ENCODE measurements at places on chromosomes 16 and 17.
A peak's percentile ranks its signal among the peaks of the same experiment; 100 is the strongest.

- DNase-seq, result no peak
These were observed 11.0 kb downstream of the P3H4 start for GRCh38 chr17:41800601-41801373.

DNA sequence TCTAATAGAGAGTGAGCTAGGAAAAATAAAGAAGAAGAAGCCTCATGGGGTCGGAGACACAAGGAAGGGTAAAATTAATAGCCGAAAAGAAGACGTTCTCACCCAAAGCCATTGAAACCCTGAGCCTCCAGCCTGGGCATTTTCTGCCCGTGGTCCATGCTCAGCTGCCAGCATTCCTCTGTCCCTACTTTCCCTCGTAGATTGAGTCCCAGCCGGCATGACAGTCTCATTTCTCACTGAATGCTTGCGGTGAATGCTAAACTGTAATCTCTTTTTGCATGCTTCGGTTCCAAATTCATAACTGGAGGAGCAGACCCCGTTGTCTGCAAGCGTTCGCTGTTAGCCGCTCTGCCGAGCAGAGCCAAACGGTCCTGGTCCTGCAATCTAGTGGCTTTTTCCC is 54.0 kb upstream of the COX10 start:
- peak; percentile 14 for DNase-seq

- no peak for DNase-seq
These were observed 148.6 kb downstream of the KIF2B start for GRCh38 chr17:53971361-53971760.

GRCh38 chr16:24670623-24671454 is 58.6 kb upstream of the TNRC6A start:
- DNase-seq, result peak; percentile 99

GRCh38 chr17:29149431-29150064 is 30.6 kb downstream of the MYO18A start:
- DNase-seq, result no peak

DNA sequence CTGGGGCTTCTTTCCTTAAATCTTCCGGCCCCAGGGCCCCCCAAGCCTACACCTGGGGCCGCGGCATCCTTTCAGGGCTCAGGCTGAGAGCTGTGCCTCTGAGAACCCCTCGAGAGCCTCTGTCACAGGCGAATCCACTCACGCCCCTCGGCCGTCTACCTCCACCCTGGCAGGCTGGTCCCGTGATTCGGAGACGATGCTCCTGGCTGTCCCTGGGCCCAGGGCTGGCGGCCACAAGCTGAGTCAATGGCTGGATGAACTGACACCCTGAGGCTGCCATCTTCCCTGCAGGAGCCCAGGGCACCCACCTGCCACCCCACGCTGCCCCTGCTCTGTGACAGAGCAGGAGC is 4.4 kb downstream of the TEPSIN start:
- no peak for DNase-seq

DNA sequence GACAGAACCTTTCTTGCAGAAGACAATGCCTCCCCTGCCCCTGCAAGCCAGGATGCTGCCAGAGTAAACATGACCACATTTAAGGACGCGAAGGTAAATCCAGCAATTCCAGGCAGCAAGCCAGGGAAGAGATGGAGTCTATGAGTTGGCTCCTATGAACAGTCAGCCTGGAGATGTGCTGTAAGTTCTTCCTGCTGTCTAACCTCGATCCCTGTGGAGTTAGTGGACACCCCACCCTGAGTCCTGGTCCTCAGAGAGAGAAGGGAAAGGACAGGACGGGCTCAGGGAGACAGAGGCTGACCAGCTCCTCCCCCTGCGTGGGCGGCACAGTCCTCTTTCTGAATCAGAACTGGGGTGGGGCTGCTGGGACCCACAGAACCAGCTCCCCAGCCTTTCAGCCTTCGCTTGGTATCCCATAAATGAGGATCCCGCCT is 24.9 kb downstream of the CDC42EP4 start:
- no peak for DNase-seq

DNA sequence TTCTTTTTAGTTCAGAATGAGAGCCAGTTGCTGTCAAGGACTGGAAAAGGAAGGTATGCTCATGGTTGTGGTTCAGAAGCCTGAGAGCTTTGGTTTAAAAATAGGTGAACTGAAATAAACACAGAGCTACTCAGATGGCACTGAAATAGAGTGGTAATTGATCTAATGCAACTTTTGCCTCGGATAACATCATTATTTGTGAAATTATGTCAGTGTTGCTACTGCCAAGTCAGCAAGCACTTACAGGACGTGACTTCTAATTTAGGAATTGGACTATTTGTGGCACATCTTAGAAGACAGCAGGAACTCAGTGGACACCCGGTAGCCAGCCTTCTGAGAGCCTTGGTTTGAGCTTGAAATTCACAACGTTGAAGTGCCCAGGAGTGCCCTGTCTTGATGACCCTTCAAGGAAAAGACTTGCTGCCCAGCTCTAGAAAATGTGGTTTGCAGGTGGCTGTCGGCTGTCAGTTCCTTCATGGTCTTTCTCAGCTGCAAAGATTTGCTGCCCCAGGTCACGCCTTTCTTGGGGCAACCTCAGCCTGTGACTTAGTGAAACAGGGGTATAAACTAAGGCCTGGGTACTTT is 42.0 kb upstream of the XYLT1 start:
- no peak for DNase-seq

DNA sequence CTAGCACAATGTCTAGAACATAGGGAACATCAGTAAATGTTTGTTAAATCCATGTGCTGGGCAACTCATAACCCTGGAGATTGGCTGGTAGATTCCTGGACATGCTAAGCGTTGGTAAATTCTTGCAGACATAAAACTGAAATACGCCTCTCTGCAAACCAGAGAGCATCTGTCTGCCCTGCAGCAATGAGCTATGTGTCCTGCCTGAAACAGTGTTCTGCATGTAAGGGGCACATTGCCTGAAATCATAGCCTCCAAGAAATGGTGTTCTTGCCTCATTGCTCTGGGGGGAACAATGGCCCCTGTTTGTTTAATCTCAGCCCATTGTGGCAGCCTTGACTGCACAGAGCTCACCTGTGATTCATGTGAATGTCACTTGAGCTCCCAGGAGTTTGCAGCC is 113.5 kb upstream of the CCL2 start:
- no peak for DNase-seq

- DNase-seq, result peak; percentile 37
These were observed 9.1 kb downstream of the TFAP4 start for GRCh38 chr16:4263504-4264436.

- no peak for DNase-seq
These were observed 100.9 kb downstream of the AMFR start for GRCh38 chr16:56324406-56324805.

- no peak for DNase-seq
These were observed 23.8 kb downstream of the NACA2 start for GRCh38 chr17:61567045-61567802.

GRCh38 chr17:63337579-63337978 is 108.5 kb downstream of the CYB561 start:
- DNase-seq, result no peak

DNA sequence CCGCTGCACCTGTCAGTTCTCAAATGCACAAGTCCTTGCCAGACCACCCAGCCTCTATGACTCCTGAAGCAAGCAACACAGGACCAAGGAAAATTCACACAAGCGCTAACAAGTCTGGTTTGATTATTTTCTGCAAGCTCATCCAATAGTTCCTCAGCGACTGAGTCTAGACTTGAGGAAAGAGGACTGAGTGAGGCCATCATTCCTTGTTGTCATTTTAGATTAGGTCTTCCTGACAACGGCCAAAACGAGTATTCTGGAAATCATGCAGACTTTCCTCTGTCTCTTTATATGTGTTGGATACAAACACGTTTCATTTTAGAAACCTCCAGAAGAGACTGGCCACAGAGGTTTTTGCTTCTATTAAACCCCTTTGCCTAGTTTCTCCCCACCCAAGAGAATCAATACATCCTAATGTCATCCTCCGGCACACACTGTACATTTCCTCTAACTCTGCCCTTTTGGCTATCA is 561 bp downstream of the CCDC47 start:
- peak; percentile 23 for DNase-seq

DNA sequence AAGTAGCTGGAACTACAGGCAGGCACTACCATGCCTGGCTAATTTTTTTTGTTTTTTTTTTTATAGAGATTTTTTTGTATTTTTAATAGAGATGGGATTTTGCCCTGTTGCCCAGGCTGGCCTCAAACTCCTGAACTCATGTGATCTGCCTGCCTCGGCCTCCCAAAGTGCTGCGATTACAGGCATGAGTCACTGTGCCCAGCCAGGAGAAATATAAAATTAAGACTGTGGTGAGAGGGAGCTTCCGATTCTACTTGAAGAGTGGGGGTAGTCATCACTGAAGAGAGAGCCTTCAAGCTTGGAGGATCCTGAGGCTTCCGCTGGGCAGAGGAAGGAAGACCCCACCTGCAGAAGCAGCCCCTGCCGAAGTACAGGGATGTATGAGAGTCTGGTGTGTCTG is 34.4 kb upstream of the RGS9 start:
- DNase-seq, result no peak
